Stimulated activated CD8-positive, alpha-beta memory T cell treated with anti-CD3 and anti-CD28 coated beads, Interleukin-4, amount 100 ng/mL, for 1 hour (primary cell): ENCODE measurements at places on chromosomes 7 and 10.

- no peak for DNase-seq
Observed at GRCh38 chr10:14089556-14090292, 241.0 kb downstream of the FRMD4A start.

DNA sequence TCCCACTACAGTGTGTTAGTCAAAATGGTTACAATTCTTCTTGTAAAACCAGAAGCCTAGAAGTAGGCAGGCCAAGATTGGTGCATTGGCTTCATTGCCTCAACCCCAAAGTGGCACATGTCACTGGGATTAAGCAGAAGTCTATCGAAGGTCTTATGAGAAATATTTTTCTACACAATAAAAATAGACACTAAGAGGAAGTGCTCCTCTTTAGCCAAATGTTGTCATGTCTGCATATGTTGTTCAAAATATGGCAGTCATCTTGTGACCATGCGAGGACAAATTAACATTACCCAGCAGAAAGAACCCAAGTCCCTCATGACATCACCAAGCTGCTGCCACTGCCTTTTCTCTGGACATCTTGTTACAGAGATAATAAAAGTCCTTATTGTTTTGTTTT is 6.3 kb upstream of the NSMCE4A start:
- no peak for DNase-seq

- no peak for DNase-seq
Observed at GRCh38 chr7:142468871-142469665, 211.2 kb upstream of the PRSS58 start.

- DNase-seq: no peak
Observed at GRCh38 chr10:5983774-5984173, 6.4 kb upstream of the IL15RA start.

- DNase-seq: no peak
Observed at GRCh38 chr10:117830787-117831212, 215.9 kb downstream of the RAB11FIP2 start.

DNA sequence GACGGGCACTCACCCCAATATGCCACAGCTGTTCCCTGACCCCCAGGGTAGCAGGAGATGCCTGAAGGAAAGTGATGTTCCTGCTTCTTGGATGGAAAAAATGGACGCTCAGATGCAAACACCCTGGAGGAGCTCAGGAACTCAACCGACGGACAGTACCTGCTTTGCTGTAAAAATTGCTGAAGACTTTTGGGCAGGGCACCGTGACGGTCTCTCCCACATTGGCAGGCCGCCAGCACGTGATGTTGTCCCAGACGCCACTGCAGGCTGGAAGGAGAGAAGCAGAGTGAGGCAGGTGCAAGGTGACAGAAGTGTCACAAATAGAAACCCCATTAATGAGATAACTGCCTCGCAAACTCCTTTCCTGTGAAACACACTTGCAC is 35.0 kb downstream of the VIPR2 start:
- no peak for DNase-seq

DNA sequence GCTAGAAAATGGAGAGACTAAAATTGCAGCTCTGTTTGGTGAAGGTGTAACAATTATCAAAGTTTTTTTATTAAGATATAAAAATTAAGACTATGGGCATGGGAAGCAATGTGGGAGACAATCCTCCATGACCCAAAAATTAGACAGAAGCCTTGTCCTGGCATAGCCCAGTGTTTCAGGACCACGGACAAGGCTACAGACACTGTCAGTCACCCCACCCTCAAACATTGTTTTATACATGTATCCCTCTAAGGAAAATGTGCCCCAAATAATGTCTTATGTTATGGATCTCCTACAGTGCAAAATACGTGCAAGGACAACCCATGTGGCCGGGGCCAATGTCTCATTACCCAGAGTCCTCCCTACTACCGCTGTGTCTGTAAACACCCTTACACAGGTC is 24.0 kb downstream of the HABP2 start:
- no peak for DNase-seq

- no peak for DNase-seq
Observed at GRCh38 chr10:60430017-60430416, 40.3 kb upstream of the ANK3 start.
